Stimulated activated CD4-positive, alpha-beta T cell treated with anti-CD3 and anti-CD28 coated beads, TNF-alpha, amount 100 ng/mL, for 1 hour (primary cell): ENCODE measurements at places on chromosomes 4 and X.

- no peak for DNase-seq
These were observed 81.4 kb downstream of the RBM47 start for GRCh38 chr4:40548256-40548655.

DNA sequence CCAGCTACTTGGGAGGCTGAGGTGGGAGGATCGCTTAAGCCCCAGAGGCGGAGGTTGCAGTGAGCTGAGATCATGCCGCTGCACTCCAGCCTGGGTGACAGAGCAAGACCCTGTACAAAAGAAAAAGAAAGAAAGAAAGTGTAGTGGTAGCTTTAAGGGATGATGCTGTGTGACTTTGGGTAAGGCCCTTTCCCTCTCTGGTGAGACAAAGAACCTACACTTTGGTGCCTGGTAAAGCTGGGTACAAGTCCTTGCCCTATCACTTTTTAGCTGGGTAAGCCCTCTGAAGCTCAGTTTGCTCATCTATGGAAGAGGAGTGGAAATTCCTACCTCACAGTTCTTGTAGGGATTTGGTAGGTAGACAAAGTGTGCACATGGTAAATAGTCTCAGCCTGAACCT, 1.7 kb upstream of the IQSEC2 start:
- no peak for DNase-seq

GRCh38 chr4:33477715-33478114, 2757.5 kb downstream of the PCDH7 start:
- no peak for DNase-seq

DNA sequence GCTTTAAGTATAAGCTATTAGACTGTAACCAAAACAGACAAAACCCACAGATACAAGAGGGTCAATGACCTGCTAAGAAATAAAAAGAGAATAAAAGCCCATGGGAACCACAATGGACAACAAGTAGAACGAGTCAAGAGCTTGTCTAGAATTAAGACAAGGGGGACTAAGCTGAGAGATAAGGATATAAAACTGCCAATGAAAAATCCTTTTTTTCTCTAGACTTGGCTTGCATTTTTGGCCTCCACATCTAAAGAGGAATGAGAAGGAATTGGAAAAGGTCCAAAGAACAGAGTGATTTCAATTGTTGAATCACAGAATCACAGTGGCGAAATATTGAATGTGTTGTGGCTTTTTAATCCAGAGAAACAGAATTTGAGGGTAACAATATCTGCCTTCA, 135.7 kb downstream of the QDPR start:
- no peak for DNase-seq

GRCh38 chrX:133857640-133858269, 127.6 kb downstream of the GPC3 start:
- no peak for DNase-seq

DNA sequence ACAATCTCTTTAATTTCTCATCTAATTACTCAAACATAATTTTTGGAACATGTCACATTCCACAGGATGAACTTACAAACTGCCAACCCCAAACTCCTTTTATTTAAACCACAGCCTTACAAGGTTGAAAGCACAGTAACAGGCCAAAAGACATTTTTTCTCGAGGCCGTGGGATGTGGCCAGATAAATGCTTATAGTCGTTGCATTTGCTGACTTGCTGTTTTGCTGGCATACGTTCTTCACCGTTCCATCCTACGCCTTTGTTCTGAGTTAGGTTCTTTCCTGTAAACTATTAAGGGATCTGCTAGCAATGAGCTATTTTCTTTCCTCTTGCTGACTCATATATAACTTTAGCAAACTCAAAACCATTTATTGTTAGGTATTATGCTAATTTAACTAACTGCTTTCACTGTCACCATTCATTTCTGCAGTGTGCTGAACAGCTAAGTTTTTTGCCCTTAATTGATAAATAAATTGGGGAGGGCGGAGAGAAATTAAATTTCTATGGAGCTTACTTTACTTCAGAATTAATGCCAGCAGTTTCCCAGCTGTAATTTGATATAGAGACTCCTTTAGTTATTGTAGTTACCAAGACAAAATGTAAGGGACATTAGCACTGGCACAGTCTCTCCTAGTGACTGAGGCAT, 135.1 kb upstream of the PACRGL start:
- no peak for DNase-seq

DNA sequence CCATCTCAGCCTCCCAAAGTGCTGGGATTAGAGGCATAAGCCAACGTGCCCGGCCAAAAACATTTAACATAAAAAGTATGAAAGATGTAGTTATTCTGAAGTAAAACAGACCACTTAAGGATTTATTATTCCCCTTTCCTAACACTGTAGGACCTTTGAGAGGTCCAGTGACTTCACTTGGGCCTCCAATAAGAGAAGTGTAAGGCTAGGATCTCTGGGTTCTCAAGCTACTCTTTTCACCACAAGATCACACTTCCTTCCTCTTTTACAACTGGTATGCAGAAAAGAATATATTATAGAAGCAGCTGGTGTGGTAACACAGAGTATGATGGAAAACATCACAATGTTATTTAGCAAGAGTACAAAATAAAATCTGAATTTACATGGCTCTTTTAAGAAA, 30.2 kb upstream of the CCNG2 start:
- DNase-seq: no peak

DNA sequence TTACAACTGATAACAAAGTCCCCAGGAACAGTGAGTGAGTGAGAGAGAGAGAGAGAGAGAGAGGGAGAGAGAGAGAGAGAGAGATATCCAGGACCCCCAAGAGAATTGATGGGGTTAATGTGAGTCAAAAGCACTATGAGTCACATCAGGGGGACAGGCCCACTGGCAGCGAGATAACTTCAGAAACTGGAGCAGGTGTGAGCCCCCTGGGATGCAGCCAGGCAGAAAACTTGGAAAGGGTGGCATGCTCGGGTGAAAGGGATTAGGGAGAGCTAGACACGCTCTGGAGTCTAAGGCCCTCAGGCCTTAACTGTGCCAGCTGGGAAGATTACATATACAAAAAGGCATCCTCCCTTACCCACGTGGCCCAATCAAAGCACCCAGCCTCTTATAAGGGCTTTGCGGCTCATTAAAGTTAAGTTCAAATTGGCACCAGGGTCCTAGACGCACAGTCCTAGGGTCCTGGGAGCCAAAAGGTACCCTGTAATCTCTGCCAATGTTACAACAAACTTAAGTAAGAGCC, 841 bp downstream of the ACOT9 start:
- DNase-seq: no peak

- peak; percentile 15 for DNase-seq
These were observed 1.1 kb downstream of the SOWAHB start for GRCh38 chr4:76896614-76897535.

DNA sequence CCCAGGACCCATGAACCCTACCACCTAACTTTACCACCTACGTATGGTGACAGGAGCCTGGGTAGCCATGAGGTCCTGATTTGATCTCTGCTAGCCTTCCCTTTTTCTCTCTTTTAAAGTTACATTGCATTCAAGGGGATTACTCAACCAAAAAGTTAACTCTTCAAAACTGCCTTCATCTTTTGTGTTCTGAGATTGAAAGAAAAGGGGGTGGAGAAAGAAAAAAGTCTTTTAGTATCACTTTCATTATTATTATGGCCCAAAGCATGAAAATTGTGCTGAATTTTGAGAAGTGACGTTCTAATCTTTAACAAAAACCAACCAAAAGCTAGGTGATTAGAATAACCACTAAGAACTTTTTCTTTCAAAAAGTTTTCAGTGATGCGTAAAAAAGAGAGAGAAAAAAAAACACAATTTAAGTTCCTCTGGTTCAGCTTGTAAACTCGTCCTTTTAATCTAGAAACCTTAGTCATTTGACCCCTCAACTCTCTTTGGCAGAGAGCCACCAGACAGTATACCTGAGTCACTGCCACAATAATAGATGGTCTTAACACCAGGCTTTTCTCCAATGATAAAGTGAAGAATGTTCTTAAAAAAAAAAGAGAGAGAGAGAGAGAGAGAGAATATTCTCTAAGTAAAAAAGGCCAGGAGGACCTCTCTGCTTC, 347.4 kb upstream of the FGF13 start:
- DNase-seq: no peak

- no peak for DNase-seq
These were observed 837.4 kb downstream of the ADGRL3 start for GRCh38 chr4:62037571-62037970.

DNA sequence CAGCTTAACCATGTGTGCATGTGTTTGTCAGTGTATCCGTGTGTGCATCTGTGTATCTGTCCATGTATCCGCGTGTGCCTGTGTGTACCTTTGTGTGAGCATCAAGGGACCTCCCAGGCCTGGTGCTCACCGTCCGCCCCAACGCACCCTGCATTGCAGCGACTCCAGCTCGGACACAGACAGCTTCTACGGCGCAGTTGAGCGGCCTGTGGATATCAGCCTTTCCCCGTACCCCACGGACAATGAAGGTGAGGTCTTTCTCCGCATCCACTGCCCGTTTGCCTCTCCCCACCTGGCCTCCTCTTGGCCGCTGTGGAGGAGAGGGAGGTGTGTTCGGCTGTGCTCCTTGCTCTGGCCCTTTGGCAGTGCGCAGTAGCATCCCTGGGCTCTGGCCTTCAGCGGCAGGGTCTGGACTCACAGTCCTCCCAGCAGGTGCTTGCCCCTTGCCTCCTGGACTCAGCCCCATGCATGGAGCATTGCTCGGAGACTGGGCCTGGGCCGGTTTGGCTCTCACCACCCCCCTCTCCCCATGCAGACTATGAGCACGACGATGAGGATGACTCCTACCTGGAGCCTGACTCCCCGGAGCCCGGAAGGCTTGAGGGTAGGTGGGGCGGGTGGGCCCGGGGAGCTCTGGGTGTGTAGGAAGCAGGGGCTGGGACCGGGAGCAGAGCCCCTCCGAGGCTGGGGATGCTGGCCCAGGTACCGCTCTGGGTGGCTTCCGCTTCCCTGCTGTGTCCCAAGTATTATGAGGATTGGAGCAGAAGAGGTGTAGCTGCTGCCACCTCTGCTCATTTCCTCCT, 16.4 kb upstream of the ADD1 start:
- DNase-seq: no peak

DNA sequence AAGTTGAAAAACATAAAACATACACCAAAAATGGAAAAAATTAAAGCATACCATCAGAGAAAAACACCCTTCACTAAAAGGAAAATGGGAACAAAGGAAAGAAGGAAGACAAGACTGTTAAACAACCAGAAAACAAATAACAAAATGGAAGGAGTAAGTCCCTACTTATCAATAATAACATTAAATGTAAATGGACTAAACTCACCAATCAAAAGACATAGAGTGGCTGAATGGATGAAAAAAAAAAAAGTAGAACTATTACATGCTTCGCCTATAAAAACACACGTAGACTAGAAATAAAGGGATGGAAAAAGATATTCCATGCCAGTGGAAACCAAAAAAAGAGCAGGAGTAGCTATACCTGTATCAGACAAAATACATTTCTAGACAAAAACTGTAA, 19.4 kb upstream of the TMSB15A start:
- DNase-seq: no peak

DNA sequence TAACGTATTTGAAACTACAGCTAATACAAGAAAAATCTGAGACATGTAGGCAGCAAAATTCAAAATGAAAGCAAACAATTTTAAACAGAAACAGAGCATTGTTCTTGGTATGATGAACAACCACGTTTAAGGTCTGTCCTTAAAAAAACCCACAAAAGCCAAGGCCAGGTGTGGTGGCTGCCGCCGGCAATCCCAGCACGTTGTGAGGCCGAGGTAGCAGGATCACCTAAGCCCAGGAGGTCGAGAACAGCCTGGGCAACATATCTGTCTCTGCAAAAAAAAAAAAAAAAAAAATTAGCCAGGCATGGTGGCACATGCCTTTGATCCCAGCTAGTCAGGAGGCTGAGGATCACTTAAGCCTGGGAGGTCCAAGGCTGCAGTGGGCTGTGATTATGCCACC, 13.7 kb downstream of the RWDD4 start:
- no peak for DNase-seq

DNA sequence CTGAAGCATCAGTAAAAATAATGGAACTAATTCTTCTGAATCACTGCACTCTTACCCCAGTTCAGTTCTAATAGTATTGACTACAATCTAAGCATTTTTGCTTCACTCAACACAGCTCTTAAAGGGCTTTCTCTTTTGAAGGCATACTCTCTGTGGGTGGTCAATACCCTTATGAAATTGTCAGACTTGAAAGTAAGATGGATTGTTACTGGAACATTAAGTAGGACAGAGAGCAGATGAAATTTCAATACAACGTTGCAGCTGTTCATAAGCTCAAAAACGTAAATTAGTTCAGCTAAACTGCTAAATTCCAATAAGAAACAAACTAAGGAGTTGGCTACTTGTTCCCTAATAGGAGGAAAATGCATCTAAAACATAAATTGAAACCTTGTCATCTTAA, 352.3 kb upstream of the TENM3 start:
- no peak for DNase-seq

GRCh38 chr4:68346461-68346860, 3.4 kb downstream of the YTHDC1 start:
- no peak for DNase-seq

GRCh38 chr4:6727081-6727942, 11.3 kb downstream of the BLOC1S4 start:
- DNase-seq: no peak

- DNase-seq: no peak
These were observed 6.8 kb upstream of the VSIG4 start for GRCh38 chrX:66046612-66047235.

GRCh38 chrX:102841706-102842003, 95.4 kb upstream of the RAB40AL start:
- no peak for DNase-seq

DNA sequence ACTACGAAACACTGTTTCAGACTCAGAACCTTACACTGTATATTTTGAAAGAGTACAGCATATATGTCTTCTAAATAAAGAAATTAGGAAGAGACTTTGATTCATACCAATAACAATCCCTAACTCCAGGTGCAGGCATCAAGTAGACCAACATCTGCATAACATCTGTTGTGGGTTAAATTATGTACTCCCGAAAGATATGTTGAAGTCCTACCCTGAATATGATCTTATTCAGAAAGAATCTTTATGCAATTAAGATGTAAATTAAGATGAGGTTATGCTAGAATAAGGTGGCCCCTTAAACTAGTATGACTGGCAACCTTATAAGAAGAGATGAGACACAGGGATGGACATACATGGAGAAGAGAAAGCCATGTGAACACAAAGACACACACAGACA, 117.9 kb downstream of the INPP4B start:
- no peak for DNase-seq

DNA sequence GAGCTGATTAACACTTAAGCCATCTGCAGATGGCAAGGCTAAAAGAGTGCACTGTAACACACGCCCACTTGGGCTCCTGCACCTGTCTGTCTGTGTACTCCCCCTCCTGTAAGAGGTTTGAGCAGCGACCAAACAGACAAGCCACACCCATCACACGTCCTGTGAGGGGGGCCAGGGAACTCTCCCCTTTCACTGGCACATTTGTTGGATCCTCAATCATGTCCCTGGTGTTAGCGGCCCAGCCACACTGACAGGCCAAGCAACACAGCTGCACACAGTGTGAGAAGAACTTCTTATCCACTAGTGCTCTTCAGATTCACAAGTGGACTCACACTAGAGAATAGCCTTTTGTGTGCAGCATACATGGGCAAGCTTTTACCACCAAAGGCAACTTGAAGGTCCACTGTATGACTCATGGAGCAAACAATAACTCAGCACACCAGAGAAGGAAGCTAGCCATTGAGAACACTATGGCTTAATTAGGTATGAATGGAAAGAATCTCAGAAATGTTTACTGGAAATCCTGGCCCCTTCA, 29.1 kb upstream of the UTP14A start:
- no peak for DNase-seq
